Spinal cord (tissue), 10 donors: ENCODE measurements at places on chromosomes 4 and X. TPM values are rescaled to one million over a fixed set of nuclear protein-coding genes. Genes with fewer than 3 reads are reported as not detected.
A peak's percentile ranks its signal among the peaks of the same experiment; 100 is the strongest.

CSAG2 gene
- polyA plus RNA-seq: not detected

IQCM gene
- not detected for polyA plus RNA-seq

NLRP2B gene
- polyA plus RNA-seq: 0.15 TPM

- H3K27me3 ChIP-seq: peaks cover 14% of the 10 kb centered on the region
- H3K27ac ChIP-seq: no peak overlapping the region
- peaks cover 5% of the 10 kb centered on the region for H3K4me1 ChIP-seq
- H3K4me3 ChIP-seq: no peak overlapping the region
Measured at GRCh38 chrX:39491548-39492297, 606.0 kb downstream of the BCOR start.

- no peak overlapping the region for H3K4me3 ChIP-seq
- no peaks in the 10 kb centered on the region for H3K36me3 ChIP-seq
- H3K27ac ChIP-seq: no peak overlapping the region
- DNase-seq: no peak
Measured at GRCh38 chr4:101237773-101238172, 109.6 kb downstream of the PPP3CA start.

DNA sequence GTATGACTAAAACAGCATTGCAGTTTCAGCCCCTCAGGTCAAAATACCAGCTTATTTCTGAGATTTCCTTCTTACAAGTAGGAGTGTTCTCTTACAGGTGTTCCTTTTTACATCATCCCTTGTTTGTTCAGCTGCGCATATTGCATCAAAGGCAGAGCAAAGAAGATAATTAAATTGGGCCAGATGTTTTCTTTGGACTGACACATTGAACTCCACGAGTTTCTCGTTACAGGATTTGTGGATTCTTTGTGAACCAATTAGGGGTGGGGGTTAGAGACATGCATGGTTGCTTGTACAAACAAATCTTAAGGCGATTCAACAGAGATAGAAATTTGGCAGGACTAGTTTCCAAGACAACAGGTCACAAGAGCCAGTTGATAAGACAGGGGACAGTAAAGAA is 95.7 kb downstream of the SPANXN4 start:
- H3K36me3 ChIP-seq: no peaks in the 10 kb centered on the region
- no peak for DNase-seq
- no peaks in the 10 kb centered on the region for H3K4me1 ChIP-seq
- H3K27me3 ChIP-seq: no peaks in the 10 kb centered on the region

- no peak for DNase-seq
- no peak overlapping the region for H3K4me3 ChIP-seq
- no peaks in the 10 kb centered on the region for H3K27me3 ChIP-seq
- no peaks in the 10 kb centered on the region for H3K4me1 ChIP-seq
- no peaks in the 10 kb centered on the region for H3K36me3 ChIP-seq
- no peak overlapping the region for H3K27ac ChIP-seq
Measured at GRCh38 chr4:82947498-82947897, 47.0 kb downstream of the THAP9 start.

- H3K27me3 ChIP-seq: no peaks in the 10 kb centered on the region
- H3K4me3 ChIP-seq: no peak overlapping the region
- H3K27ac ChIP-seq: no peak overlapping the region
- no peaks in the 10 kb centered on the region for H3K36me3 ChIP-seq
- H3K4me1 ChIP-seq: no peaks in the 10 kb centered on the region
- DNase-seq: no peak
Measured at GRCh38 chr4:66475596-66475995, 805.3 kb upstream of the EPHA5 start.

GRCh38 chr4:55920571-55920970 is 28.2 kb upstream of the CEP135 start:
- H3K4me1 ChIP-seq: no peaks in the 10 kb centered on the region
- no peak overlapping the region for H3K27ac ChIP-seq
- DNase-seq: no peak
- no peaks in the 10 kb centered on the region for H3K27me3 ChIP-seq

GRCh38 chrX:63350465-63350877 is 661 bp downstream of the SPIN4 start:
- DNase-seq: peak; percentile 58
- H3K4me3 ChIP-seq: peak overlapping the region; percentile 65
- H3K4me1 ChIP-seq: no peaks in the 10 kb centered on the region
- no peaks in the 10 kb centered on the region for H3K27me3 ChIP-seq
- H3K36me3 ChIP-seq: no peaks in the 10 kb centered on the region
